ENCODE measurements at places on chromosomes 16 and 17.

DNA sequence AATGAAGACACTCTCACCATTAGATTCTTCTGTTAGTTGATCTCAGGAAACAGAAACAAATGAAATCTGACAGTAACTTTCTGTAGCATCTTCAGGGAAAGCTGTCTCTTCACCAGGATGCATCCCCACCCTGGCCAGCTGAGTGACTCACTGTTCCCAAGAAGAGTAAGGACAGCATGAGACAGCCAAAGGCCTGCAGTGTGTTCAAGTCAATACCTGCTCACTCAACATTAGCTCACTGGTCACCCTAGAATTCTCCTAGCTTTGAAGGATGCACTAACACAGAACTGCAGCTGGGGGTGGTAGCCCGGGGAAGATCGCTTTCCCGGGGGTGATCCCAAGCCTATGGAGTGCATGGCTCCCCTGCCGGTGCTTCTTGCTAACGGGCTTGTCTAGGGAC lies 28.2 kb upstream of the CLEC18B start:
- no peak for DNase-seq

- DNase-seq: no peak
Observed at GRCh38 chr16:85084841-85085510, 27.3 kb downstream of the CIBAR2 start.

GRCh38 chr17:81520021-81520901 lies 7.7 kb upstream of the ACTG1 start:
- DNase-seq: no peak

- DNase-seq: no peak
Observed at GRCh38 chr17:1040216-1040600, 43.3 kb downstream of the TIMM22 start.

DNA sequence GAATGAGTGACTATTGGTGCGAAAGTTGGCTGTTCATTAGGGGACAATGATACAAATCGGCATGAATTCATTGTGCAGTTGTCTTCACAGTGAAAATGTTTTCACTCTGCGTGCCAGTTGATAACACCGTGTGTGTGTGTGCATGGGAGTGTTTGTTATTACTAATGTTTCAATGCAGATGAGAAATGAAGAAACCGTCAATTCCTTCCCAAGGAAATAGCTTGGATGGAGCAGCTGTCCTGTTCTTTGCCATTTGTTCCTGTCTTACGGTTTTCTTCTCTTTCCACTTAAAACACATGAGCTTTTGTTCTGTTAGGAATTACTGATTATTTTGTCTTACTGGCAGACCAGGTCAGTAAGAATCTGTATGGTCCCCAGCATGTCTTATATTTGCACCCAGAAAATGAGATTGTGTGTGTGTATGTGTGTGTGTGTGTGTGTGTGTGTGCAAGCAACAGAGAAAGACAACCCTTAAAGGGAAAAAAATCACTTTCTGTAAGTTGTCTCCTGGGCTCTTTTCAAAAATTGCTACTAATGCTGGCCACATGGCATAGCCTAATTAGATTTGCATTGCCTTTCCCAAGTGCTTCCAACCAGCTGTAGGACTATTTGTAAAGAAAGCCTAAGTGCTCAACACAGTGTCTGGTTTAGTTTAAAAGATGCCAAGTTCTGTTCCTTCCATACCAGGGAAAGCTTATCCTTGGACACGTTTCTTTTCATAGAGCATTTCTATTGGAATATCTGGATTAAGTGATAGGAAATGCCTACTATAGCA lies 23.8 kb downstream of the SHISA9 start:
- DNase-seq: no peak

DNA sequence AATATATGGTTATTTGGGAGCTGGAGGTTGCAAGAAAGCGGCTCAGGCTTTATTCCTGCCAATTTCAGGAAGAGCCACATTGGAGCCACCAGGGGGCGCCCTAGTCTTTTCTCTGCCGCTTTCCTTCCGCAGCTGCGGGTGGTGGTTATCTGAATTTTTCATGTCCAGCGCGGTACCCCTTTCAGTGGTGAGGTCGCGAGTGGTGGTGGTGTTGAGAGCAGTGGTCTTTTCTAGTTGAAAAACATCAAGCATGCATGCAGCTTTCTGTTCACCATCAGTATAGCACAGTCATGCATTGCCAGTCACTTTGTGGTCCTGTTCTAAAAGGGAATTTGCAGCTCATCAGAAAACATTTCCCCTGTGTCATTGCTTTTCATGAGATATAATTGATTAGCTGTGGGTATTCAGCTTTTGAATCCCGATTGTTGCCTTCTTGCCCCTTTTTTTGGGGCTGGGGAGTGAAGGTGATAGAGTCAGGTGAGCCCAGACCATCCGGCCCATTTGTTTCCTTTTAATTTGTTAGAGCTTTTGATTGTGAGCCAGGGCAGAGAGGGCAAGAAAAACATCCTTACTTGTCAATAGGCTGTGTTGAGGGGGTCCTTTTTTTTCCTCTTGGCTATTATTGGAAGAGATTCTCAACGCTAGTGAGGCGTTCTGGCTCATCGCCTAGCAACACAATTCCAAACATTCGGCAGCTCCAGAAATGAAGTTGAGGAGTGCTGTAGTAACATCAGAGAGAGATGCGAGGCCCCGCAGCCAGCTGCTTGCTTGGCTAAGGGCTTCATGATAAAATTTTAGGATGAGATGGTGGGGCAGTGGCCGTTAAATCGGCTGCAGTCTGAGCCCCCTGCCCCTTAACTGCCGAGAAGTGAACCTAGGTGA lies 119.0 kb downstream of the SNX29 start:
- DNase-seq: peak; percentile 74

Measured in activated CD4-positive, alpha-beta memory T cell treated with anti-CD3 and anti-CD28 coated beads for 36 hours (primary cell).